ENCODE measurements at places on chromosomes 4 and X. TPM values are rescaled to one million over a fixed set of nuclear protein-coding genes. Genes with fewer than 3 reads are reported as not detected.

HELT gene
- total RNA-seq: not detected

- ATAC-seq: no peak
Observed at GRCh38 chr4:183008492-183008891, 90.6 kb upstream of the WWC2 start.

CCDC158 gene
- total RNA-seq: not detected

GAGE12J gene
- not detected for total RNA-seq

- peak; percentile 83 for ATAC-seq
Observed at GRCh38 chrX:56729152-56729850, at the start of gene NBDY. Gene NBDY, plus strand, starts transcription at chrX:56729243. Its CDS starts 111 bp downstream, at chrX:56729354.

DNA sequence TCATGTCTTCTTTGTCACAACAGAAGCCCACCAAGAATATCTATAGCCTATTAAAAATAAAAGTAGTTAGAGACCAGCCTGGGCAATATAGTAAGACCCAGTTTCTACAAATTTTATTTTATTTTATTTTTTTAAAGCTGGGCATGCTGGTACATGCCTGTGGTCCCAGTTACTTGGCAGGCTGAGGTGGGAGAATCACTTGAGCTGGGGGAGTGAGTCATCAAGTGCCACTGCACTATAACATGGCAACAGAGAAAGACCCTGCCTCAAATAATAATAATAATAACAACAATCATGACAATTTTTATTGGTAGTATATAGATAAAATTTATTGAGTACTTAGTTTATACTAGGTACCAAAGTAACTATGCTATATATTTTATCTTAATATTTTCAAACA is 93.0 kb upstream of the NPFFR2 start:
- ATAC-seq: no peak

CASP3 gene
- total RNA-seq: 84.9 TPM

- peak; percentile 64 for ATAC-seq
Observed at GRCh38 chrX:139795196-139795595, 87.2 kb upstream of the MCF2 start.
